ENCODE measurements at places on chromosomes 1 and 21. TPM values are rescaled to one million over a fixed set of nuclear protein-coding genes. Genes with fewer than 3 reads are reported as not detected.

DNA sequence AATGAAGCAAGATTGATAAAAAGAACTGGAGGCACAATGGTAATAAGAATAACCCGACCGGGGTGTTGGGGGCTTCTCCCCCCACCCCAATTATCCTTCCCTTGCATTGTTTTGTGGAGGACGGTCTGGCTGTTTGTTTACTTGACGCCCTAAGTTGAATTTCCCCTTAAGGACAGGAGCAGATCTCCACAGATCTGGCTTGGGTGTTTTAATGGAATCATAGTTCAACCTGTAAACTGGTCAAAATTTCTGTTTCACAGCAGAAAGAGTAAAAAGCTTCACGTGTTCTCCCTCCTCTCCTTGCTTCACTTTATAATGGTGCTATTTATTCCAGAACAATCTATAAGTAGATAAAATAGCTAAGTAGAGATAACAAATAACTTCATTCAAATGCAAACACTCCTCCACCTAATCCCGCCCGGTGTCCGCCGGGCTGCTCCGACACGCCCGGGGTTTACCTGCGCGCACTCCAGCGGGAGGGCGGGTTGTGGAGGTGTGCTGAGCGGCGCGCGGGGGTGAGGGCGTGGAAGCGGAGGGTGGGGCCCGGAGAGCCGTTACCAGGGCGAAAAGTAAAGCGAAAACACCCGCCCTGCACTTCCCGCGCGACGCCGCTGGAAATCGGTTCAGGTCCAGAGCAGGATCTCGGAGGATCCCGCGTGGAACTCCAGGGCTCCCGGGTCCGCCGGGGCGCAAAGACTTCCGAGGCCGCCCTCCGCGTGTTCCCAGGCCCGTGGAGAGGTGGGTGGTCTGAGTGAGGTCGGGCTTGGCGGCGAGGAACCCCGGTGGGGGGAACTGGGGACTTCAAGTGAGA lies 2.0 kb upstream of the ATF3 start:
- no peaks in the 10 kb centered on the region for H3K36me3 ChIP-seq
- peak overlapping the region; percentile 60 for H3K4me3 ChIP-seq
- no peaks in the 10 kb centered on the region for H3K27me3 ChIP-seq
- H3K27ac ChIP-seq: peak overlapping the region; percentile 98

- no peaks in the 10 kb centered on the region for H3K36me3 ChIP-seq
- no peaks in the 10 kb centered on the region for H3K4me1 ChIP-seq
- H3K4me3 ChIP-seq: no peak overlapping the region
- no peaks in the 10 kb centered on the region for H3K27me3 ChIP-seq
- no peak for DNase-seq
Measured at GRCh38 chr21:44428281-44428960, 26.9 kb upstream of the LRRC3 start.

DNA sequence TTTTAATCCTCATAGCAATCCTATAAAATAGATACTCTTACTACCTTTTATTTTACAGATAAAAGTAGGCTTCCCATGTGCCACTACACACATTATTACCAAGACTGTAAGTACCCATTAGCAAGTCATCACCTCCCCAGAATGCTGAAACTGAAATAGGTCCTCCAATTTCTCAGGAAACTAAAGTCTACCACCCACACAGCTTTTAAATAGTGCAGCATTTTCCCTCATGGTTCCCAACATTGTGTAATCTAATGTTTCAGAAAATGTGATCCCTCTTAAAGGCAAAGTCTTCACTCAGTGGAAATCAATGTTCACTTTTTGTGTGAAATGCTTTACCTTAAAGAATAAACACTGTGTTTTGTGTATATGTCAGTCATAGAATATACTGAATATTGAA lies 356.5 kb downstream of the GPATCH2 start:
- no peaks in the 10 kb centered on the region for H3K4me1 ChIP-seq
- no peak for DNase-seq
- H3K4me3 ChIP-seq: no peak overlapping the region
- H3K36me3 ChIP-seq: no peaks in the 10 kb centered on the region

Gene GSTM1
- not detected for total RNA-seq

- H3K27ac ChIP-seq: no peak overlapping the region
- no peaks in the 10 kb centered on the region for H3K36me3 ChIP-seq
- DNase-seq: no peak
- no peak overlapping the region for H3K4me3 ChIP-seq
- no peaks in the 10 kb centered on the region for H3K27me3 ChIP-seq
- no peaks in the 10 kb centered on the region for H3K4me1 ChIP-seq
Measured at GRCh38 chr1:23646091-23646490, 45.5 kb upstream of the RPL11 start.

DNA sequence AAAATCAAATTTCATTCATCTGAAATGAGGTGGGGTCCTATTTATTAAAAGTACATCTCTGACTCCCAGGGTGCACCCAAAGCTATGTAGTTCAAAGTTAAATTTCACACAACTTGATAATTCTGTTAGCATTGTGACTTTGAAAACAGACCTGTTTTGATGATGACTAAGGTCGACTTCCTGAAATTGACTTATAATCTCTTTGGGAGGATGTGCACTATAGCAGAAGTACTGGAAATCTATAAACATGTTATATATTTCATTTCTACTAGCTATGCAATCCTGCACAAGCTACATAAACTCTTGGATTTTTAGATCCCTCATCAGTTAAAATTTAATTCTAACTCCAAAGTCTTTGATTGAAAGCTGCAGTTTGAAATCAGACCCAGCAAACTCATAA lies 507.6 kb downstream of the NEGR1 start:
- H3K27ac ChIP-seq: no peak overlapping the region
- no peaks in the 10 kb centered on the region for H3K27me3 ChIP-seq

Gene STYXL2
- total RNA-seq: under 0.01 TPM

Gene FMO4
- 5.7 TPM for total RNA-seq

GRCh38 chr21:37072274-37072987 lies 440 bp downstream of the PIGP start:
- DNase-seq: no peak
- H3K27ac ChIP-seq: peak overlapping the region; percentile 97
- H3K4me3 ChIP-seq: peak overlapping the region; percentile 87
- H3K36me3 ChIP-seq: peaks cover 6% of the 10 kb centered on the region
- no peaks in the 10 kb centered on the region for H3K27me3 ChIP-seq

GRCh38 chr1:36807262-36807661 lies 227.1 kb downstream of the GRIK3 start:
- DNase-seq: no peak
- H3K36me3 ChIP-seq: no peaks in the 10 kb centered on the region
- H3K27me3 ChIP-seq: no peaks in the 10 kb centered on the region

DNA sequence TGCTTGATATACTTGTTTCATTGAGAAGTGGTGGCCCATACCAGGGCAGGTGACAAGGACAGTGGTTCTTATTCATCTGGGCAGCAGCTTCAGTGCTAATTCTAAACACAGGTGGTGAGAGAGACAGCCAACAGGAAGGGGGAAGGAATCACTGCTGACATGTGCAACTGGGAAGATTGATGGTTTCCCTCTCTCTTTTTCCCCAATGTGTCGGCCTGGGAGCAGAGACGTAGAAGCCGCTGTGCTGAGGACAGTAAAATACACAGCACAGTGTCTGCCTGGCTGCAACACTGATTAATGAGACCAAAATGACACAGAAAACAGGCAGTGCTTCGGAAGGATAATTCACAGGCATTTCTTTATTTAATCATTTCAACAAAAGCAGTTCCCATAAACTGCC lies 48.8 kb downstream of the WARS2 start:
- H3K27me3 ChIP-seq: no peaks in the 10 kb centered on the region
- no peaks in the 10 kb centered on the region for H3K36me3 ChIP-seq
- no peak overlapping the region for H3K4me3 ChIP-seq
- no peaks in the 10 kb centered on the region for H3K4me1 ChIP-seq
- DNase-seq: no peak

Gene PBX1
- total RNA-seq: 48.6 TPM

DNA sequence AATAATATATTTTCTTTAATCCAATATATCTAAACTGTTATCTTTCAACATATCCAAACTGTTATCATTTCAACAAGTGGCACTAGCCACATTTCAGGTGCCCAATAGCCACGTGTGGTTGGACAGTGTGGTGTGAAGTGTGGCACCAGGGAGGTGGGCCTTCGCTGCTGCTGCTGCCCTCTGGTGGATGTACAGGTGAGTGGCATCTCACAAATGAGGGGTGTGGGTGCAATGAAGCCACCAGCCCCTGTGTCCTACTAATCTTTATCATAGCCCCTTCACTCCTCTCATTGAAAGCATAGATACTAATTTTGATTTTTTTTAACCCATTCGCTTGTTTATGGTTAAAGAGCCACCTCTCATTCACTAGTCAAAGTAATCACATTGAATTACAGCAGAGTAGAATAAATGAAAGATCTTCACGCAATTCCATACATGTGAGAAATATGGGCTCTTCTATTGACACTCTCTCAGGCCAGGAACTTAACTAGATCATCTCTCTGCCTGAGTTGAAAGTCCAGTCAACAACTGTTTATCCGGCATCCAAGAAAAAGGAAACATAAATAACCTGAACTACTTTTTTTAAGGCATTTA lies 499.2 kb downstream of the OMA1 start:
- H3K27me3 ChIP-seq: no peaks in the 10 kb centered on the region
- no peaks in the 10 kb centered on the region for H3K36me3 ChIP-seq
- no peaks in the 10 kb centered on the region for H3K4me1 ChIP-seq
- no peak for DNase-seq
- no peak overlapping the region for H3K27ac ChIP-seq

DNA sequence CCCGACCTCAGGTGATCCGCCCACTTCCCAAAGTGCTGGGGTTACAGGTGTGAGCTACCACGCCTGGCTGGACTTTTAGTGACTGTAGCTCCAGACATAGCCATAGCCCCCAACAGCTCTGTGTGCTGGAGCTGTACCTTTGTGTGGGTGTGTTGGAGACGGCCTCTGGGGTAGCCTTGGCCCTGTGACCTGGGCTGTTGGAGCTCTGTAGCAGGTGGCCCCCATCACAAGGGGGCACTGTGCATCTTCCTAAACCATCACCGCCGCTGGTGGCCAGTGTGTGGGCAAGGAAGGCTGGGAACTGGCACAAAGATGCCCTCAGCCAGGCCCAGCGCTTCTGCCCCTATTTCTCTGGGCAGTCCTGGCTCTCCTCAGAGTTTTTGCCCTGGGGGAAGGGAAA lies 38.4 kb upstream of the FOXO6 start:
- no peak for DNase-seq
- H3K4me3 ChIP-seq: no peak overlapping the region
- H3K36me3 ChIP-seq: no peaks in the 10 kb centered on the region
- no peak overlapping the region for H3K27ac ChIP-seq
- H3K27me3 ChIP-seq: no peaks in the 10 kb centered on the region
- no peaks in the 10 kb centered on the region for H3K4me1 ChIP-seq

GRCh38 chr1:100860397-100860991 lies 34.1 kb downstream of the EXTL2 start:
- H3K36me3 ChIP-seq: no peaks in the 10 kb centered on the region
- no peak overlapping the region for H3K4me3 ChIP-seq
- no peak for DNase-seq
- H3K4me1 ChIP-seq: no peaks in the 10 kb centered on the region

GRCh38 chr1:2103901-2104590 lies 53.8 kb downstream of the PRKCZ start:
- H3K4me3 ChIP-seq: no peak overlapping the region
- peak overlapping the region; percentile 50 for H3K27ac ChIP-seq
- H3K4me1 ChIP-seq: peaks cover 14% of the 10 kb centered on the region
- no peaks in the 10 kb centered on the region for H3K27me3 ChIP-seq
- no peak for DNase-seq
- peaks cover 54% of the 10 kb centered on the region for H3K36me3 ChIP-seq

Gene AMY1B
- total RNA-seq: not detected

Gene AIRE
- not detected for total RNA-seq

Gene FBXO2
- 8.2 TPM for total RNA-seq

Gene KRTAP10-2
- not detected for total RNA-seq

GRCh38 chr1:147772570-147772969 lies 12.2 kb upstream of the GJA5 start:
- H3K36me3 ChIP-seq: no peaks in the 10 kb centered on the region
- H3K27ac ChIP-seq: peak overlapping the region; percentile 28
- H3K4me3 ChIP-seq: peak overlapping the region; percentile 34
- no peaks in the 10 kb centered on the region for H3K27me3 ChIP-seq

- no peaks in the 10 kb centered on the region for H3K36me3 ChIP-seq
- peak overlapping the region; percentile 13 for H3K4me3 ChIP-seq
Measured at GRCh38 chr1:21335088-21335691, 44.9 kb upstream of the ECE1 start.

GRCh38 chr1:101164776-101165175 lies 72.0 kb upstream of the S1PR1 start:
- H3K4me1 ChIP-seq: no peaks in the 10 kb centered on the region
- DNase-seq: no peak
- no peaks in the 10 kb centered on the region for H3K36me3 ChIP-seq
- no peak overlapping the region for H3K27ac ChIP-seq
- H3K27me3 ChIP-seq: no peaks in the 10 kb centered on the region
- no peak overlapping the region for H3K4me3 ChIP-seq

GRCh38 chr1:167668108-167668507 lies 38.1 kb downstream of the RCSD1 start:
- H3K4me1 ChIP-seq: peaks cover 85% of the 10 kb centered on the region
- no peaks in the 10 kb centered on the region for H3K27me3 ChIP-seq
- H3K36me3 ChIP-seq: no peaks in the 10 kb centered on the region
- H3K27ac ChIP-seq: no peak overlapping the region
- DNase-seq: no peak
- no peak overlapping the region for H3K4me3 ChIP-seq

DNA sequence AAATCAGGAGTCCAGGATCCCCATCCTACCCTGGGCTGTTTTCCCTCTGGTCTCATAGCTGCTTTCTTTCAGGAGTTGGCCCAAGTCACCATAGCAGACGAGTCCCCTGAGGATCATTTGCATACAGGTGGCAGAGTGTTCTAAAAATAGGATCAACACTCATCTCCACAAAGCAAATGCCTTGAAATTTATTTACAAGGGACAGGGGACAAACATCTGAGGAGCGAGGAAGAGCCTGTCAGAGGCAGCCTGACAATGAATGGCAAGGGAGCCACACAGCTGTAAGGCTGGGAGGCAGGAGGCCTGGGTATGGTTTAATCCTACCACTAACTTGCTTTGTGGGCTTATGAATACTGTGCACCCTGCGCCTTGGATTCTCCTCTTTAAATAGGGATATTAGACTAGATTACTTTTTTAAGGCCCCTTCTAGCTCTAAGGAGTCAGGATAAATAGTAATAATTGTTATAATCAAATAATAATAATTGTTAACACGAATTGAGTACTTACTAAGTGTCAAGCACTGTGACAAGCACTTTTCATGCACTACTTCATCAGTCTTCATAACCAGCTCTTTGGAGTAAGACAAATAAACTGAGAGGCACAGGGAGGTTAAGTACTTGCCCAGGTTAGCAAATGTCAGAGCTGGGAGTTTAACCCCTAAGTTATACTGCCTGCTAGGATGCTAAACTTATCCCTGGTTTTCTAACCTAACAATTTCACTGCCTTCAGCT lies 34.5 kb downstream of the RAB3B start:
- H3K27ac ChIP-seq: no peak overlapping the region
- no peaks in the 10 kb centered on the region for H3K4me1 ChIP-seq
- H3K4me3 ChIP-seq: no peak overlapping the region
- no peak for DNase-seq
- no peaks in the 10 kb centered on the region for H3K36me3 ChIP-seq

Data from esophagus squamous epithelium (tissue), 5 donors.